Panc1 (cell line): ENCODE measurements at places on chromosomes 1 and 21. TPM values are rescaled to one million over a fixed set of nuclear protein-coding genes. Genes with fewer than 3 reads are reported as not detected.

Gene MTMR11
- 12.0 TPM for total RNA-seq

Gene NHLH1
- 0.18 TPM for total RNA-seq

Gene POU3F1
- 0.08 TPM for total RNA-seq

- DNase-seq, result peak; percentile 56
Observed at GRCh38 chr1:78839704-78840277, 166.7 kb downstream of the ADGRL4 start.

DNA sequence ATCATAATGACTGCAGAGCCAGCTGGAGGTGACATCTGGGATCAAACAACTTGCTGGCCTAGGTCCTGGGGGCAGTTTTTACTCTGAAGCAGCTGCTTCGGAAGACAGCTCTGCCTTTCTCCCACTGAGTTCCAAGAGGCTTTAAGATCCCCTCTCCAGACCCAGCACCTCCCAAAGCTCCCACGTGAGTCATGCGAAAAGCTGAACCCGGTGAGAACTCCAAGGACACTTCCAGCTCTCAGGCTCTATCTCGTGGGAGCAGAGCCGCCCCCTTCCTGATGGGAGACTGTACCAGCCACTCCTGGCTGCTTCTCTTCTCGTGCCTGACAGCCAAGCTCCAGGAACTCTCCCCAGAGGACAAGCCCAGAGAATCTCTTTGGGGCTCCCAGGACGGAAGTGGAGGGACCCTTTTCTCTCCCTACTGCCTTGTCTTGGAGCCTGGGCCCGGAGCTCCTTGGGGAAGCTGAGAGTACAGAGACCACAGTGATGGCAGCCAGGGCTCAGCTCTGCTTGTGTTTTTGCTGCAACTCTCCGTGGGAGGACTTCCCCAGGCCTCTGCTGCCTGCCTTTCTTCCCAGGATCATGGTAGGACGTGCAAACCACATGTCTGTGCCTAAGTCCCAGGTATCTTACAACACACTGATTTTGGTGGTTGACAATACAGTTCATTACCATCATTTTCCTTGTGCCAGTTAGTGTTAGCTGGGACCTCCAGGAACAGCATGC lies 40.6 kb downstream of the STUM start:
- DNase-seq, result no peak

DNA sequence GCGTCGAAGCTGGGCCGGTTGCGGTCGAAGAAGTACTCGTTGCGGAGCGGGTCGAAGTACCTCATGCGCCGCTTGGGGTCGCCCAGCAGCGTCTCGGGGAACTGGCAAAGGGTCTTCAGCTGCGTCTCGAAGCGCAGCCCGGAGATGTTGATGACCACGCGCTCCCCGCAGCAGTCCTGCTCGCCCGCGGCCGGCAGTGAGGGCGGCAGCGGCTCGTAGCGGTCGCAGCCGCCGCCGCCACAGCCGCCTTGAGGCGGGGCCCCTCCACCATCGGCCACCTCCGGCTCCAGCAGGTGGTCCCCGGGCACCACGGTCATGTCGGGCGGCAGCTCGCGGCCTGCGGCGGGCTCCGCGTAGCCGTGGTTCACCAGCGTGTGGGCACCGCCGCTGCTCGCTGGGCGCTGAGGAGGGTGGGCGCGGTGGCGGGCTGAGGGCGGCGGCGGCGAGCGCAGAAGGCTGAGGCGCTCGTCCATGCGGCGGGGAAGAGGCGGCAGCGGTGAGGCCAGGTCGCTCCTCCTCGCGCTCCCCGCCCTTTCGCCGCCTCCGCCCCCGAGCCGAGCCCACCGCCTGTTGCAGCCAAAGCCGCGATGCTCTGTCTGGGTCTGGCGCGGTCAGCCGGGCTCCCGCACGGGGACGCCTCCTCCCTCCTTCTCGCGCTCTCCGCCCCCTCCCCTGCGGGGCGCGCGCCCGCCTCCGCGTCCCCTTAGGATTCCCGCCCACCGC lies at the start of gene KCNA3:
TSS of gene KCNA3 (minus strand) at position 604 of the 723 bp plus-strand sequence. CDS start at position 473, 131 bp downstream.
- no peak for DNase-seq

GRCh38 chr1:40530735-40531380 lies 579 bp upstream of the ZNF684 start:
- no peak for DNase-seq
